ENCODE measurements at places on chromosomes 6 and 20.

GRCh38 chr6:159996626-159997497 is 28.0 kb downstream of the IGF2R start:
- DNase-seq: no peak

DNA sequence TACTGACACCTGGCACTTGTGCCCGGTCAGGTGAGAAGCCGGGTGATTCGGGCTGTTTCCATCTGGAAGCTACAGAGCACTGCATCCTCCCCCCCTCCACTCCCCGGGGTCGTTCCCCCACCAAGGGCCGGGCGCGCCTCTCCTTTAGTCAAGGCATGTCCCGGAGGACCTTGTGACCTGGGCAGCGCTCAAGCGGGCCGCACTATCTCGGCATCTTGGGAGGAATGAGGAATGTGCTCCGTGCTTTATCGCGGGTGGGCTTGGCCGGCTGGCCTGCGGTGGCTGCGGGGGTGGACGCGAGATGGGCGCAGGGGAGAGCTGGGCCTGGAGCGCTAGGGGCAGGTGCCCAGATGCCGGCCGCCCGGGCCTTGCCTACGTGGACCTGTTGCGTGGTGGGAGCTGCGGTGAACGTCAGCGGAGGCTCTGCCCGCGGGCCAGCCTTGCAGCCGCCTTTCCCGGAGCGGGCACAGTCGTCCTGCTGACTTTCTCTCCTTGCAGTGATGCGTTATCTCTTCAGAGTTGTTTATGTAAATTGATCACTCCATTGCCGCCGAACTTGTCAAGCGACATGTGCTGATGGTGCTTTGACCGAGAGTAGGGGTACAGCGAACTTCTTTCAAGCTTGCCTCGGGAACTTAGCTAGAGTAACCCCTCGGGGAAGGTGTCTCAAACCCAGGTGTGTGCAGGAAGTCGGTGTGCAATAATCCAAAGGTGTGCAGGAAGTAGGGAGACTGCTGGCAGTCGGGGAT is 1.1 kb downstream of the LRRC1 start:
- DNase-seq: peak; percentile 29

- no peak for DNase-seq
These were observed 18.5 kb downstream of the VSTM2L start for GRCh38 chr20:37921341-37921929.

GRCh38 chr20:3677733-3678132 is 4.1 kb downstream of the ADAM33 start:
- DNase-seq: no peak

DNA sequence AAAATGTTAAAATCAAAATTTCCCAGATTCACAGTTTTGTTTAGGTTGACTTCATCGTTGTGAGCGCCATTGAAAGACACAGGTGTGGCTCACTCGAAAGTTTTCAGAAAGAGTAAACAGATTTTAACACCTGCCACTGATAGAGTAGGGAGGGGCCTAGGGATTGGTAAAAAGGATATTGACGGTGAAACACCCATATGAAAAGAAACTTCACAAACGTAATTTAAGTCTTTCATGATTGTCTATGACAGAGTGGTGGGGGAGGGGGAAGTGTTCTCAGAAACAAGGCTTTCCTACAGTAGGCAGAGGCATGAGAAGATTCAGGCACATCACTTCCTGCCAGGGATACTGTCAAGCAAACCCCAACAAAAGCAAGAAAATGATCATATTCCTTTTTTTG is 101.4 kb downstream of the PERP start:
- DNase-seq: no peak
